ENCODE measurements at places on chromosomes 16 and 17.
A peak's percentile ranks its signal among the peaks of the same experiment; 100 is the strongest.

DNA sequence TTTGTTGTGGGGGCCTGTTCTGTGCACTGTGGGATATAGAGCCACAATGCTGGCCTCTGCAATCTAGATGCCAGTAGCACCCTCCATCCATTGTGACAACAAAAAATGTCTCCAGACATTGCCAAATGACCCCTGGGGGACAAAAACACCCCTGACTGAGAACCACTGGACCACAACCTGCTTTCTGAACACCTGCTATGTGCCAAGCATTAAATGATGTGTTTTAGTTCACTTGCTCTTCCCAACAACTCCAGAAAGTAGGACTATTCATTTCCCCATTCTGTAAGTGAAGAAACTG, 367.0 kb upstream of the ERCC4 start:
- DNase-seq: no peak

DNA sequence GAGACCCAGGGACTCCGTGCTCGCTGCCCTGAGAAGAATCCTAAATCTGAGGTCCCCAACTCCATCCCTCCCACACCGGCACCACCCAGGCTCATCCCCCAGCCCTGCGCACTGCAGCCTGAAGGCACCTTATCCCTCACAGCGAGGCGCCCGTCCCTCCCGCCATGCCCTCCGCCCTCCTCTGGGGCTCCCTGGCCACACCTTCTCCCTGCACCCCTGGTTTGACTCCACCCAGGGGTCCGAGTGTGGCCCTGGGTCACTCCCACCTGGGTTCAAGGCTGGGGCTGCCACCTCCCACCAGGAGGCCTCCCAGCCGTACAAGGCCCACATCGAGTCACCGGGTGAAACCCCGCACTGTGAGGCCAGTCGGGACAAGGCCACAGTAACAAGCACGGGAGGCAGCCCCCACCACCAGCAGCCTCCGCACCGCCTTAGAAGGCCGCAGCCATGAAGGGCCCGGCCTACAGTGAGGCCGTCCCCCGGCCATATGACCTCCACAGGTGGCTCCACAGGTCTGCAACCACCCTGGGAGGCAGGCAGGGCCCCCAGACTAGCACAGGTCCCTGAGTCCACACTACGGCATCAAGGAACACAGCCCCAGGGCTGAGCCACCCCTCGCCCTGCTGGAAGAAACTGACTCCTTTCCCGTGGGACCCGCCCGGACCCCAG, 8.3 kb downstream of the HAGH start:
- no peak for DNase-seq

- no peak for DNase-seq
Observed at GRCh38 chr16:24349320-24349719, 93.2 kb downstream of the CACNG3 start.

GRCh38 chr16:2710711-2711231, 9.3 kb downstream of the PRSS27 start:
- DNase-seq: no peak

- no peak for DNase-seq
Observed at GRCh38 chr17:74332763-74333283, 6.8 kb downstream of the KIF19 start.

DNA sequence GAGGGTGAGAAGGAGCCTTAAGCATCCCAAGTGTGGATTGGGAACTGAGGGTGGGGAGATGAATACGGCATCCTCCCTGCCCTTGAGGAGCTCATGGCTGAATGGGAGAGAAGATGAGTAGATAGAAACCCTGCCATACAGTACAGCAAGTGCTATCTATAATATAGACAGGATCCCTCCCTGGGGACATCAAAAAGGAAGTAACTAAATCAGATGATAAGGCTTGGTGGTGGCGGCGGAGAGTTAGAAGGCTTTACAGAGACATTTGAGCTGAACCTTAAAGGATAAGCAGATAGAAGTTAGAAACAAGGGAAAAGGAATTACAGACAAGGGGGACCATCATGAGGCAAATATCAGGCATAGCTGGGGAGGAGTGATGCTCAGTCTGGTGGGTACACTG, 67.5 kb upstream of the TMEM132E start:
- DNase-seq: no peak

DNA sequence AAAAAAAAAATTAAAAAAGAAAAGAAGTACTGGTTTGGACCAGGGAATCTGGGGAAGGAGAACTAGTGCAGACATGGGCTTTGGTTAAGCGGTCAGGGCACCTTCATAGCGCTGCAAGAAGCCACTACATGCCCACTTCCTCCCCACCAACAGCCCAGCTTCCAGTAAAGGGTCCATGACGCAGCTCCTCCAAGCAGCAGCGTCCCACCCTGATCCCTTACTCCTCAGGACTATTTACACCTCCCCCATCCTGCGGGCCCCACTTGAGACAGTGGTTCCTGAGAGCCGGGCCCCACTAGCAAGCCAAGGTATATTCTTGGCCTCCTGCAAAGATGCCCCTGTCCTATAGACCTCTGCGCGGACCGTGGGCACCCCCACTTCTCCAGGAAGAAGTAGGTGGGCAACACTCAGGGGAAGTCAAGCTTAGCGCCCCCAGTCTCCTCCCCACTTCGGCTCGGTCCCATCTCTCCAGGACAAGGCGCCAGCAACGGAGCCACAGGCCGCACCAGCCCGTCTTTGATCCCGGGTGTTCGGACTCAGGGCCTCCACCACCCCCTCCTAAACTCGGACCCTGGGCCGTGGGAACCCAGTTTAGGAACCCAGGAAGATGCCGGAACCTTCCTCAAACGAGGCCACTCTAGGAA, 913 bp upstream of the PRR14 start:
- no peak for DNase-seq

DNA sequence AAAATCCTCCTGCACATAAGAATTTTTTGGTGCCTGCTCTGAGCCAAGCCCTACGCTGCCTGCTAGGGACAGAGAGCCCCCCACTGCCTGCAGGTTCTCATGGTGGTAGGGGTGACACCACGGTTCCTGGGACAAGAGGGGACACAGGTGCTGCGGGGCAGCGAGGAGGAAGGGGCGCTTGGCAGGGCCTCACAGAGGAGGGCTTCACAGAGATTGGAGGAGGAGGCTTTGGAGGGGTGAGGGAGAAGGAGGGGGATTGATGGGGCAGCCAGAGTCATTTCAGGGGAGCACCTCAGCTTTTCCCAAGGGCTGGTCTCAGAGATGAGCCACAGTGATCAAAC, 29.8 kb upstream of the GSG1L start:
- DNase-seq: no peak

- DNase-seq: no peak
Observed at GRCh38 chr16:48810436-48810802, 200.4 kb upstream of the N4BP1 start.

GRCh38 chr16:84166796-84167695, 19.8 kb downstream of the TAF1C start:
- no peak for DNase-seq

DNA sequence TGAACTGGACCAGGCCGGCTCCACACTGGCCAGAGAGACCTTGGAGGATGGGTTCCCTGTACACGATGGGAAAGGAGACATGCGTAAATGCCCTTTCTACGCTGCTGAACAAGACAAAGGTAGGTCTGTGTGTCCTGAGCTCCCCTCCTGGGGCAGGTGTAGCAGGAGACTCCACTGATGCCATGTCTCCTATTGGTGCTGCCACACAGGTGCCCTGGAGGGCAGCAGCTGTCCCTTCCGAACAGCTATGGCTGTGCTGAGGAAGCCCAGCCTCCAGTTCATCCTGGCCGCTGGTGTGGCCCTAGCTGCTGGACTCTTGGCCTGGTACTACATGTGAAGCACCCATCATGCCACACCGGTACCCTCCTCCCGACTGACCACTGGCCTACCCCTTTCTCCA, 29.2 kb downstream of the CDIP1 start:
- DNase-seq: no peak

DNA sequence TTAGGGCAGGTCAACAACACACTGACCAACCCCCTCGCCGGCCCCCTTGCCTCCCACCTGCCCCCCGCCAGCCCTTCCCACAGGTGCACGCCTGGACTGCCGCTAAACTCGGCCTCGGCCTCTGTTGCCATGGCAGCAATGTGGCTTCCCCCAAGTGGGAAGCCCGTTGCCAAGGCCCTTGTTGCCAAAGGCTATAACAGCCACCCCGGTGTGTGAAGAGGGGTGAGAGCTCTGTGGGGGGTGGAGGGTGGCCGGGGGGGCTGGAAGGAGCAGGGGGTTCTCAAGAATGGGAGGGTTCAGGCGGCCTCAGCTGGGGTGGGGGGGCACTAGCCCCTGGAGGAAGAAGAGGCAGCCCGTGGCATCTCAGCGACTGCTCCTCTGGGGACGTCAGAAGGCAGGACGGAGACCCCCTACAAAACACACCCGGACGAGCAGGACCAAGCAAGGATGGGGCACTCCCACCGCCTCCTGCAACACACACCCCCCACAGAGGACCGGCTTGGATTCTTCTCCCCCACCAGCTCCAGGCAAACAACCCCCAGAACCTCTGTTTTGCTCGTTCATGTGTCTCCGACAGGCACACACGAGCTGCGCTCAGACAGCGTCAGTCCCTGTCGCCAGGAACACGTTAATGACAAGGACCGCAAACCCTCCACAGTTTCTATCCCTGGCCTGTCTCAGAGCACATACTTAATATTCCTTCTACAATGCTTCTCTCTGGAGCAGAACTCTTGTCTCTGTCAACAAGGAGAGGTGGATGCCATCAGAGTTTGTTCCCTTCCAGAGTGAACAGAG, 55.7 kb downstream of the ABR start:
- no peak for DNase-seq

- no peak for DNase-seq
Observed at GRCh38 chr17:49546546-49547535, 28.8 kb upstream of the NXPH3 start.

DNA sequence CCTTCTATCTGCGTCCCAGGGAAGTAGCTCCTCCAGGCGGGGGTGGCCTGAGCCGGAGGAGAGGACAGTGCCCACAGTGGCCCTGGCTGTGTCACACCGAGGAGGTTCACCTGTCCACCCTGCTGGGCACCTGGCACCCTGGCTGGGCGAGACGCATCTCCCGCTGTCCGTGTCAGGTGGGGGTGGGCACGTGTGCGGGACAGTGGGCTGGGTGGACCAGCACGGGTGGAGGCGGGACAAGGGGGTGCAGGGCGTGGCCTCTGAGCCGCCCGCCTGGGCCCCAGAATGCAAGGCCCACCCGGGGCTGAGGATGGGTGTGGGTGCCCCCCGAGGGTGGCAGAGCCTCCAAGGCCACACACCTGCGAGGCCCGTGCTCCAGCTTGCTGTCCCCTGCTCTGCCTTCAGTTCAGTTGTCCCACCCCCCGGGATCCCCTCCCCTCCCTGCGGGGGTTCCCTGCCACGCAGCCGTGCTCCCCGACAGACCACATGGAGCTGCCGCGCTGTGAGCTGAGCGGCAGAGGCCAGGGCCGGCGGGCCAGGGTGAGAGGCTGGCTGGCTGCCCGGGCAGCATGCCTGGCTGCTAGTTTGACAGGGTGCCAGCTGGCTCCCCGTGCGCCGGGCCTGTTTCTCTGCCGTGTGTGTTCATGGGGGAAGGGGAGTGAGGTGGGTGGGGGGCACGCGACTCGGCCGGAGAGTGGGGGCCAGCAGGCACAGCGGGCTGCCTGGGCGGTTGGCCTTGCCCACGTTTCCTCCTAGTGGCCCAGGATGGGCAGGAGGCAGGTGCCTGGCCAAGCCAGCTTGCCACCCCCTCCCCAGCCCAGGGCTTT, 33.9 kb downstream of the BAHCC1 start:
- no peak for DNase-seq

- no peak for DNase-seq
Observed at GRCh38 chr17:4998027-4998731, 429 bp downstream of the KIF1C start.

DNA sequence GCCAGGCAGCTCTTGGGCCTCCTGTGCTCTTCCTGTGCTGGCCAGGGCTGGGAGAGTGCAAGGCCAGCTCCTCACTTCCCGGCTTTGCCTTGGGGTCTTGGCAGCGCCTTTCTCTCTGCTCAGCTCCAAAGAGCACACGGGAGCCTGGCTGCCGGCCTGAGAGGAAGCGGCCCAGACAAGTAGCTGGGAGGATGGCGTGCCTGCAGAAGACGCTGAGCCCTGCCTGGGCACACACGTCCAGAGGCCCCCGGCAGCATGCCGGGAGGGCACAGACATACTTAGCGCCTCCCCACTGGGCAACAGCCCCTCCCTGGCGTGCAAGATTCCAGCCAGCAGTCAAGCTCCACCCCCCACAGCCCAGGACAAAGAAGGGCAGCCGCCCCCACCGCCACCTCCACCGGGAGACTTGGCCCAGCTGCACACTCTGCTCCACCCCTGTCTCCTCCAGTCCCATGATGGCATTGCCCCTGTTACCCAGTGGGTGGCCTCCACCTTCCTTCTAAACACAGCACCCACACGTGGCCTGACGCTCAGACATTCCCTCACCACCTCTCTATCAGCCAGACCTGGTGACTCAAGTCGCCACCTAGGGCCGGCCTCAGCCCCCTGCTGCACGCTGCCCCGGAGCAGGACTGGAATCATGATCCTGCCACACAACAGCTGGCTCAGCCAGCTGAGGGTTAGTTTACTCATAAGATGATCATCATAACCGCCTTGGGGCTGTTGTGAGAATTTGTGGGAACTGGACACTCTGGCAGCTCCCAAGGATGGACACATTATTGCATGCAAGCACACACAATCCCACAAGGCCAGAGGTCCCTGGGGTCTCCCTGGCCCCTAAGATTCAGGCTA, 12.4 kb downstream of the SGCA start:
- peak; percentile 91 for DNase-seq

DNA sequence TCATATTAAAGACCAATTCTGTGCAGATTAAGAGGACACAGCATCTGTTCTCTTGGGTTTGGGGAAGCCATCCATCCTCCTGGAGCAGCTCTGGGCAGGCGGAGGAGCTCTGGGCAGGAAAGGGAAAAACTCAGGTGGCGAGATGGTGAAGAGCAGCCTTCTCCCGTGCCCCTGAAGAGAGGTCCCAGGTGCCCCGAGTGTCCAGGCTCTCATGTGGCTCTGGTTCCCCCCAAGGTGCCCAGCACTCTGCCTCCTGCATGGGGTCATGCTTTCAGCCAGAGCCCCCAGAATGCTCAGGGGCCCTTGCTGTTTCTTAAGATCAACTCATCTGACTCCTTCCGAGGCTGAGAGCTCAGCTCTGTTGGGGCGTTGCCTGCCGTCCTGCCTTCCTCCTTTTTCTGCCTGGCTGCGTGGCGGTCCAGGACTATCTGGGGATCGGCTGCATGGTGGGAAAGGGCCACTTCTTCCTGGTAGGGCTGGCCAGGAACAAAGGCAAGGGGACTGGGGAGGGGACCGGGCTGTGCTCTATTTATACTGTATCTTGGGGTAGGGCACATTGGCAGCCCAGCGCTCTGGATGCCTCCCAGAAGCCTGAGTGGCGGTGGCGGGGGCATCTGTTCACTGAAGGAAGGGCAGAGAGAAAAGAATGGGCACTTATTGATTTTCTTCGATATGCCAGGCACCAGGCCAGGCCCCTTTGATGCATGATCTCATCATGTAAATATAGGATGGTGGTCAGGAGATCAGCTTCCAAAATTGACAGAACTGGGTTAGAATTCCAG, 103.2 kb upstream of the SDK2 start:
- no peak for DNase-seq
